ENCODE measurements at places on chromosomes 3 and 15.

GRCh38 chr3:151393941-151394340, 9.4 kb upstream of the P2RY12 start:
- DNase-seq, result no peak

- DNase-seq, result no peak
Observed at GRCh38 chr3:191352014-191352413, 21.7 kb upstream of the UTS2B start.

- no peak for DNase-seq
Observed at GRCh38 chr3:193499801-193500485, 54.8 kb downstream of the ATP13A4 start.

DNA sequence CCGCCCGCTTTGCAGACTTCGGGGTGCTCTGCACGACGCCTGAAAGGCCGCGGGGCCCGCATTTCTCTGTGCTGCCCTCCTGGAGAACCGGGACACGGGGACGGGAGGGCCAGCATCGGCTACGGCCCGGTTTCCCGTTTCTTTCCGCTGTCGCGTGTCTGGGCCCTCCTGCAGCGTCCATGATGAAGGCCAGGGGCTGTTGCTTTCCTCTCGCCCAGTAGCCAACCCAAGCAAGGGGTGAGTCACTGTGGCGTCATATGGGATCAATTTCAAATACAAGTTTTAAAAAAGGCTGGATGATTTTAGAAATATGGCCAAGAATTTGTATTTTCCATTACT, 435 bp downstream of the SLC35G2 start:
- no peak for DNase-seq

DNA sequence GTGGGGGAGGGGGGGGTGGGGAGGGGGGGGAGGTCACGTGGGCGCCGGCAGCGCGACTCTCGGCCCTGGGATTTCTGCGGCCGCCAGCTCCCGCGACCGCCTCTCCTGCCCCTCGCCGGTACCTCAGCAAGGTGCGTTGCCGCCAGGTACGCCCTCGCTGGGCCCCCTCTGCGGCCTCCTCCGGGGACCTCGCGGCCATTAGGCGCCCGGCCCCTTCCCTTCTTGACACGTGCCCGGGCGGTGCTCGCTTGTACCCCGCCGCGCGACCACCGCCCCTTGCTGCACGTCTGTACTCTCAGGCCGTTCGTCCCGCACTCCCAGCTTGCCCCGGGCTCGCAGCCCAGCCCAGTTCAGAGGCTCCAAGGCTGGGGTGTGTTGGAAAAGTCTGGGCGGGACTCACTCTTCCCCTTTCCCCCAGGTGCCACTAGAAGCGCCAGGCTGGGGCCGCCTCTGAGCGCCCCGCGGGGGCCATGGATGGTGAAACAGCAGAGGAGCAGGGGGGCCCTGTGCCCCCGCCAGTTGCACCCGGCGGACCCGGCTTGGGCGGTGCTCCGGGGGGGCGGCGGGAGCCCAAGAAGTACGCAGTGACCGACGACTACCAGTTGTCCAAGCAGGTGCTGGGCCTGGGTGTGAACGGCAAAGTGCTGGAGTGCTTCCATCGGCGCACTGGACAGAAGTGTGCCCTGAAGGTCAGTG, at the start of gene MAPKAPK3:
MAPKAPK3 (plus strand) TSS at position 56 of the 696 bp plus-strand sequence; CDS start at position 471, 415 bp downstream.
- DNase-seq, result no peak

- no peak for DNase-seq
Observed at GRCh38 chr3:69855436-69856162, 116.3 kb downstream of the MITF start.

DNA sequence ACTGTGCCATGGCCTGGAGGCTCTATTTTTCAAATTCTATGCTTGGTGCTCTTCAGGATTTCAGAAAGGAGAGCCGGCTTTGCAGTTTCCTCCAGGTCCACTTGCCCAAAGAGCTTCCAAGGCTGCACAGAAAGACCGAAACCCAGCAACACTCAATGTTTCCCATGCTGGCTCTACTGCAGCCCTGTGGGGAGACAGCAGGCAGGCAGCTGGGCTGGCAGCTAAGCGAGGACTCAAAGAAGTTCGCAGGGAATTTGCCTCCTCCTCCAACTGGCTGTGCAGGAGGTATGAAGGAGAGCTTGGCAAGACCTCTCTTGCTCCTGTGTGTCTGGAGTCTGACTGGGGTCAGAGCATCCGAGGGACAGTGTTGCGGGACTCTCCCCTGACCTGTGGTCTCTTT, 17.4 kb upstream of the ITGA11 start:
- no peak for DNase-seq

- no peak for DNase-seq
Observed at GRCh38 chr15:36921484-36922091, 178.8 kb downstream of the MEIS2 start.

GRCh38 chr15:66646308-66646707, 55.7 kb upstream of the SMAD6 start:
- DNase-seq, result no peak

GRCh38 chr3:49120096-49120437, 556 bp downstream of the USP19 start:
- no peak for DNase-seq

GRCh38 chr15:64678126-64678819, 97.1 kb downstream of the RBPMS2 start:
- no peak for DNase-seq

- no peak for DNase-seq
Observed at GRCh38 chr3:141191097-141191749, 40.4 kb upstream of the PXYLP1 start.

- no peak for DNase-seq
Observed at GRCh38 chr15:81410318-81410753, 36.3 kb upstream of the TMC3 start.

DNA sequence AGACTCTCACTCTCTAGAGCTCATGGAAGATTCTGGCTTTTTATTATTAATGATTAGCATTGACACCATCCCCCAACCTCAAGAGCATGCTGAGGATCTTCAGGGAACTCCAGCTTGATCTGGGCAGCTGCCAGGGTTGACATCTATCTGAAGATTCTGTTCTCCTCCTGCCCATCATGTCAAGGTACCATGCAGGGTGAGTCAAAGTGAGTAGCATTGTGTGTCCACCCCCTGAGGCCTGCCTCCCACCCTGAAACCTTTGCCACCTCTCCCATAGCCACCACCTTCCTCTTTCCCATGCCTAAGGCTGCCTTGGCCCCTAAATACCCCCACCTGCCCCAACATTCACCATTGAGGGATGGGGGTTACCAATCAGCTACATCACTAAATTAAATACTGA, 70.1 kb upstream of the SLCO3A1 start:
- DNase-seq, result no peak

- no peak for DNase-seq
Observed at GRCh38 chr15:70617076-70617910, 146.1 kb downstream of the UACA start.

DNA sequence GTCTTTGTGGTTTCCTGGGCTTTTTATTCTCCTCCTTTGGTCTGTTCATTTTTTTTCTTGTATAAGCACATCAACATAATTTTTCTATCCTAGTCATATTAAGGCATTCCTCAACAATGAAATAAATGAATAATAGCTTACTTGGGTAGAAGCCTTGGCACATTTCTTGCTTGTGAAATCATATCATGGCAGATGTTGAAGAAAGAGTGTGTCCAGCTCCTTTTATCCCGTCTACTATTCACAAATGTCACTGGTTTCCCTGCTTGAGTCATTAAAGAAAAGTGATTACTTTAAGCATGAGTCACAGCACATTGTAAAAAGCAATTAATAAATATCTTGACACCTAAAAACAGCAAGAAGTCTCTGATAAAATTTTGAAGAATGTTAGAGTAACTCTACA, 42.1 kb downstream of the MINAR1 start:
- DNase-seq, result no peak

GRCh38 chr15:39598186-39598850, 17.4 kb downstream of the THBS1 start:
- no peak for DNase-seq

DNA sequence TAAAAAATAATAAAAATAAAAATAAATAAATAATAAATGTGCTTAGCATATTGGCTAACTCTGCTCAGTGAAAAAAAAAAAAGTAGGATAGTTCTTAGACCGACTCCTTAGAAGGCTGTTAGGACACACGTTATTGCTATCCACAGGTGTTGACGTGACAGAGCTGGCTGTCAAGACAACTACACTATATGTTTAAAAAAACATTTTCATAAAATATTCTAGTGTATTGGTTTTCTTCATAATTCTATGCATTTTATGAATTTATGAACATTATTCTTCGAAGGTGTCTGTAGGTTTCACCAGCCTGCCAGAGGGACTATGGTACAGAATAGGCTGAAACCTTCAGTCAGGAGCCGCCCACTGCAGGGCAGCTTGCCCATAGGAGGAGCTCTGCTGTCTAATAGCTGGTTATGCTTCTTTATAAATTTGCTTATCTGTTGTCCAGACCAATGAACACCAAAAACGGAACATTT, 9.2 kb downstream of the TM4SF1 start:
- DNase-seq, result no peak

Data from GM19239 (cell line).